Activated T-cell treated with anti-CD3 and anti-CD28 coated beads, Interleukin-2, amount 50 U/mL, for 24 hours (primary cell): ENCODE measurements at places on chromosomes 5 and 9.

DNA sequence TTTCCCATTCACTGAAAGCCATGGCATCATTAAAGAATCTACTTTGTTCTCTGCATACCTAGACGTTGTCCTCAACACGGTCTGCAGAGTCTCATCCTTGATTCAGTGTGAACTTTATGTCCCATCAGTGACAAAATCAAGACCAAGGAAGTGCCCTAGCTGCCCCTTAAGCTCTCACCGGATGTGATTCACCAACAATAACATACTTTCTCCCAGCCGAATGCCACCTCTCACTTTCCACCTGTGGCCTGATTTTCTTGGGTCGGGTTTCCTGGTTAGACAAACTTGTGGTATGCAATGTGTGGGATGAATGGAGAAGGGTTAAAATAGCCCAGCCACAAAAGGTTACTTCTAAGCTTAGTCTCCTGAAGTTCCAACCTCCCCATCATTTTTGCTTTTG lies 145.3 kb upstream of the PAPPA start:
- H3K27me3 ChIP-seq: no peaks in the 10 kb centered on the region
- H3K36me3 ChIP-seq: no peaks in the 10 kb centered on the region
- no peak for DNase-seq
- no peak overlapping the region for H3K4me3 ChIP-seq

DNA sequence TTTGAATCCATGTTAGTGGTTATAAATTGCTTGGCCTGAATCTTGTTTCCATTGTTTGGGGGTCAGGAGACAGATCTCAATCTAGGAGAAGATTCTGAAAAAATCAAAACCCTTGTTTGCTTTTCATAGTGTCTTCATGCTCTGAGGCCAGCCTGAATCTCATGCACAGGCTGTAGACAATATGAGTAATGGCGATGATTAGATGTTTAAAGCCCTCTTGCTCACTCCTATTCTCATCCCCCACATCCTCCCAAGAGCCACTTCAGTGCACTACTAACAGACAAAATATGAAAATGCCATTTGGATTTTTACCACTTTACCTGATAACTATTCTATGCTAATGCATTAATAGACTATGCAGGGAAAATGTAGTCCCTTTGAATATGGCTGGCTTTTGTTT lies 129.4 kb downstream of the NUDT12 start:
- no peak overlapping the region for H3K4me3 ChIP-seq
- H3K36me3 ChIP-seq: no peaks in the 10 kb centered on the region
- peaks cover 4% of the 10 kb centered on the region for H3K27me3 ChIP-seq
- H3K27ac ChIP-seq: no peak overlapping the region
- H3K4me1 ChIP-seq: no peaks in the 10 kb centered on the region

GRCh38 chr9:136093995-136094881 lies 851 bp downstream of the NACC2 start:
- H3K27me3 ChIP-seq: no peaks in the 10 kb centered on the region
- peak overlapping the region; percentile 64 for H3K27ac ChIP-seq
- peaks cover 2% of the 10 kb centered on the region for H3K36me3 ChIP-seq
- peaks cover 23% of the 10 kb centered on the region for H3K4me1 ChIP-seq
- DNase-seq: peak; percentile 76
- H3K4me3 ChIP-seq: peak overlapping the region; percentile 78

DNA sequence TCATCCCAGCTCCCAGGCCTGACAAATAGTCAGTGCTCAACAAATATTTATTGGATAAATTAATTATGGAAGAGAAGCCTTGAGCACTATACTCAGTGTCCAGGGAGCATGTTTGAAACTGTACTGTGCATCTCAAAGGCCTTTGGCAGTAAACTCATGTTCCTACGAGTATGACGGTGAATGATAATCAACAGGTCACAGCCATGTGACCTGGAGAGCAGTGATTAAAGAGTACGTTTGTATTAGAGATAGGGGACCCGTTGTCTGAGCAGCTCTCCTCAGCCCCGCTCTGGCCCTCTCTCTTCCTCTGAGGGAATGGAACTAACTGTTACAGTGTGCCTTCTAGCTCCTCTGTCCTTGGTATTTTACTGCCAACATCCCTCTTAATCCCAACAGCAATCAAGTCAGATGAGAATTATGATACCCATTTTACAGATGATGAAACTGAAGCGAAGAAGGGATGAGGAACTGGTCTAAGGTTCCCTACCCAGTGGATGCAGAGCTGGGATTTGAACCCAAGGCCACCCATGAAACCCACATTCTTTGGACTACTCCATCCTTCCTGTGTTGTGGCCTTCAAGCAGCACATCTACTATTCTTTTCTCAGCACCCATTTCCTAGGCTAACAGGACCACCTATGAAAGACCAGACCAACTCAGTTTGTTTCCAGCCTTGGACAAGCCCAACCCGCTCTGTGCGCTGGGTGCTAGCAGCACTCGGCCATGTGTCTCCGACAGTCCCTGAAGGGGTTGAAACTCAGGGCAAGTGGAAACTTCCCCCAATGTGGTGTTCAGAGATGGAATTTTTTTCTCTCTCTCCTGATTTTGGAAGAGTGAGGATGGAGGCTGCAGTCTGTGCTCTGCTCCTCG lies 34.9 kb downstream of the SPRY4 start:
- peaks cover 7% of the 10 kb centered on the region for H3K4me1 ChIP-seq
- no peaks in the 10 kb centered on the region for H3K27me3 ChIP-seq
- no peak overlapping the region for H3K4me3 ChIP-seq
- H3K36me3 ChIP-seq: no peaks in the 10 kb centered on the region
- H3K27ac ChIP-seq: no peak overlapping the region
- DNase-seq: no peak

DNA sequence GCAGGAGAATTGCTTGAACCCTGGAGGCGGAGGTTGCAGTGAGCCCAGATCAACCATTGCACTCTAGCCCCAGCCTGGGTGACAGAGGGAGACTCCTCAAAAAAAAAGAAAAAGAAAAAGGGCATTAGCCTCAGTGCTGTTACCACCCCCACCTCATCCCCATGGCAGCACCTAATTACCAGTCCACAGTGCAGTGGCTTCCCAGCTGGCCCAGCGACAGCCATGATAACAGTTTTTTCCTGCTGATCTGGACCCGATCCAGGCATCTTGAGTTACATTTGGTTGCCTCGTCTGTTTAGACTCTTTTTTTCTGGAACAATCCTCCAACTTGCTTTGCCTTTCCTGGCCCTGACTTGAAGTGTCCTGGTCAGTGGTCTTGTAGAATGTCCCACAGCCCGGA lies 24.4 kb downstream of the NCS1 start:
- no peaks in the 10 kb centered on the region for H3K36me3 ChIP-seq
- DNase-seq: no peak
- no peak overlapping the region for H3K27ac ChIP-seq
- no peak overlapping the region for H3K4me3 ChIP-seq
- H3K4me1 ChIP-seq: no peaks in the 10 kb centered on the region

- H3K27ac ChIP-seq: no peak overlapping the region
- H3K36me3 ChIP-seq: peaks cover 9% of the 10 kb centered on the region
- no peaks in the 10 kb centered on the region for H3K4me1 ChIP-seq
- H3K4me3 ChIP-seq: no peak overlapping the region
Measured at GRCh38 chr9:127075624-127076372, 46.6 kb downstream of the ANGPTL2 start.

DNA sequence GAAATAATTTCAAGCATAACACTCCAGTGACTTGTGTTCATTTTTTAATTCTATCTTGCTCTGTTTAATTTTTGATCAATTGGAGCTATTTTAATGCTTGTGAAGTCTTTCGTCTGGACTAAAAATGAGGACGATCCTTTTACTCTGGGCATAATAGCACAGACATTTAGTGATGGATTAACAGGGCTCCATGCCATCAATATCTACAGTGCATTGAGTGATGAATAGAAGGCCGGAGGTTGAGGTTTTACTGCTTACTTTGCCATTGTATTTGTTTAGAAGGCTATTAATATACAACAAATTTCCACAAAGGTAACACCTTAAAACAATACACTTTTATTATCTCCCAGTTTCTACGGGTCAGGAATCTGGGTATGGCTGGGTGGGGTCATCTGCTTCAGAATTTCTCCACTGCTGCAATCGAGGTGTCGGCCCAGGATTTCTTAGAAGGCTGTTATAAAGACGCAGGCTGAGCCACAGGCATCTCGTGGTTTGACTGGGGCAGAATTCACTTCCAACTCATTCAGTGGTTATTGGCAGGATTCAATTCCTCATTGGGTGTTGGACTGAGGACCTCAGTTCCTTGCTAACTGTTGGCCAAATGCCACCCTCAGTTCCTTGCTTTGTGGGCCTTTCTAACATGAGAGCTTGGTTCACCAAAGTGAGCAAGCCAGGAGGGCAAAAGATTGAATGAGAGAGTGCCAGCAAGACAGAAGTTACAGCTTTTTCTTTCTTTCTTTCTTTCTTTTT lies 265.4 kb upstream of the VLDLR start:
- DNase-seq: no peak
- H3K36me3 ChIP-seq: no peaks in the 10 kb centered on the region
- no peaks in the 10 kb centered on the region for H3K4me1 ChIP-seq
- no peak overlapping the region for H3K27ac ChIP-seq
- peaks cover 29% of the 10 kb centered on the region for H3K27me3 ChIP-seq
